ENCODE measurements at places on chromosomes 16 and 17. TPM values are rescaled to one million over a fixed set of nuclear protein-coding genes. Genes with fewer than 3 reads are reported as not detected.
A peak's percentile ranks its signal among the peaks of the same experiment; 100 is the strongest.

The SLC39A11 gene
- total RNA-seq = 25.7 TPM

DNA sequence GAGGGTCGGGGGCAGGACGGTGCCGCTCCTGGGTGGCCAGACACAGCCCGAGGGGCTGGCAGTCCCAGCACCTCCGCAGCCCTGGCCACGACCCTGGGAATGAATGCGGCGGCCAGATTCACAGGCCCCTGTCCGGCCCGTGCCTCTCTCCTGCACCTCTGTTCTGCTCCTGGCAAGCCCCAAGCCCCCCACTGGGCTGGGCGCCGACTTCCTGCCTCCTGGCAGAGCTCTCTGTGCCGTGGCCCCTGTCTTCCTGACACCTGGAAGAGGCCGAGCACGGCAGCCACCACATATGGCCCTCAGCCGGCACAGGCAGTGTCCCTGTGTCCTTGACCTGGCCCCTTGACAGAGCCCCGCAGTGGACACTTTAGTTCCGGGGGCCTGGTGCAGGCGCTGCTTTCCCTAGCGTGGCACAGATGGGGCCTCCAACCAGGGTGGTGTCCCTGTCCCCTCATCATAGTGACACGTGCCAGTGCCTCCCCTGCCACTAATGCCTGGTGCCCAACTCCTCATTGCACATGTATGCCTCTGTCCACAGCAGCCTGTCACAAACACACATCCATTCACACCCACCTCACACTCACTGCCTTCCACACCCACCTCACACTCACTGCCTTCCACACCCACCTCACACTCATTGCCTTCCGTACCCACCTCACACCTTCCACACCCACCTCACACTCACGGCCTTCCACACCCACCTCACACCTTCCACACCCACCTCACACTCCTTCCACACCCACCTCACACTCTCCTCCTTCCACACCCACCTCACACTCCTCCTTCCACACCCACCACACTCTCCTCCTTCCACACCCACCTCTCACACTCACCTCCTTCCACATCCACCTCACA is 110.6 kb upstream of the PLCG2 start:
- peaks cover 4% of the 10 kb centered on the region for H3K4me1 ChIP-seq
- no peaks in the 10 kb centered on the region for H3K27me3 ChIP-seq
- peaks cover 33% of the 10 kb centered on the region for H3K36me3 ChIP-seq
- H3K27ac ChIP-seq = peak overlapping the region; percentile 76
- DNase-seq = no peak

GRCh38 chr16:19691161-19691711 is 26.8 kb downstream of the KNOP1 start:
- peaks cover 11% of the 10 kb centered on the region for H3K36me3 ChIP-seq
- H3K27me3 ChIP-seq = no peaks in the 10 kb centered on the region
- H3K4me1 ChIP-seq = peaks cover 18% of the 10 kb centered on the region
- no peak overlapping the region for H3K27ac ChIP-seq
- no peak for DNase-seq

GRCh38 chr16:22353191-22353919 is 21.1 kb downstream of the CDR2 start:
- H3K27ac ChIP-seq = peak overlapping the region; percentile 94
- H3K27me3 ChIP-seq = no peaks in the 10 kb centered on the region
- peaks cover 58% of the 10 kb centered on the region for H3K4me1 ChIP-seq

DNA sequence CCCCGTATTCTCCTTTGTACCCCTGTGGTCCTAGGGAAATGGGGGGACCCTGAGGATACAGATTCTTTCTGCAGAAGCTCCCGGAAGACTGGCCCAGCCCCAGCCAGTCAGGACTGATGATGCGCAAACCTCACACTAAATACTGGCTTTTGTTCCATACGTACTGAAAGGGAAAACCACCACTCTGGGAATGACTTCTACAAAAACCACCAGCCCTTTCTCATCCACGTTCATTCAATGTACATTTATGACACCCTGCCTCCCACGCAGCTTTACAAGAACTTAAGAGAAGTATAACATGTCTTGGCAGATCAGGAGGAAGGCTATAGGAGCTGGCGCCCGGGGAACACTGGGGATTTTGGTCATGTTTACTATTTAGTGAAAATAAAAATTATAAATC is 70.6 kb downstream of the MARCHF10 start:
- H3K4me3 ChIP-seq = no peak overlapping the region
- no peak overlapping the region for H3K27ac ChIP-seq
- no peaks in the 10 kb centered on the region for H3K36me3 ChIP-seq
- H3K27me3 ChIP-seq = peaks cover 44% of the 10 kb centered on the region
- H3K4me1 ChIP-seq = no peaks in the 10 kb centered on the region

DNA sequence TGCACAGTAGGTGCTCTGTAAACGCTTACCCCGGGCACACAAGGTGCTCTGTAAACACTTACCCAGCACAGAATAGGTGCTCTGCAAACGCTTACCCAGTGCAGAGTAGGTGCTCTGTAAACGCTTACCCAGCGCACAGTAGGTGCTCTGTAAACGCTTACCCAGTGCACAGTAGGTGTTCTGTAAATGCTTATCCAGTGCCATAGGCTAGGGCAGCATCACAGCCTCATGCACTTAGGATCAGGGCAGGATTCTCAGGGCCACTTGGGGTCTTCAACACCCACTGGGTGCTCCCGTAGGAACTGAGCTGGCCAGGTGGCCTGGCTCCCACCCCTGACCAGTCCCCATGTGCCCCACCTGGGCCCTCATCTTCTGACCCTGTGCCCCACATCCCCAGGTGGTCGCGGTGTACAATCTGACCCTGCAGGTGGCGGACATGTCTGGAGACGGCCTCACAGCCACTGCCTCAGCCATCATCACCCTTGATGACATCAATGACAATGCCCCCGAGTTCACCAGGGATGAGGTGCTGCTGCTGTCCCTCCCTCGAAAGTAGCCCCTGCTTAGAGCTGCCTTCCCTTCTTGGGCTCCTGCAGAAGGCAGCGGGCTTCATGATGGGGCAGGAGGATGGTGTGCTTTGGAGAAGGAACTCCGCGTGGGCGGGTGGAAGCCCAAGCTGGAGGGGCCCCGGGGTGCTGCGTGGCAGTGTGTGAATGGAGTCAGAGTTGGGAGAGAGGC is 13.1 kb downstream of the SLC22A31 start:
- H3K27ac ChIP-seq = no peak overlapping the region
- no peaks in the 10 kb centered on the region for H3K4me1 ChIP-seq
- no peak overlapping the region for H3K4me3 ChIP-seq

DNA sequence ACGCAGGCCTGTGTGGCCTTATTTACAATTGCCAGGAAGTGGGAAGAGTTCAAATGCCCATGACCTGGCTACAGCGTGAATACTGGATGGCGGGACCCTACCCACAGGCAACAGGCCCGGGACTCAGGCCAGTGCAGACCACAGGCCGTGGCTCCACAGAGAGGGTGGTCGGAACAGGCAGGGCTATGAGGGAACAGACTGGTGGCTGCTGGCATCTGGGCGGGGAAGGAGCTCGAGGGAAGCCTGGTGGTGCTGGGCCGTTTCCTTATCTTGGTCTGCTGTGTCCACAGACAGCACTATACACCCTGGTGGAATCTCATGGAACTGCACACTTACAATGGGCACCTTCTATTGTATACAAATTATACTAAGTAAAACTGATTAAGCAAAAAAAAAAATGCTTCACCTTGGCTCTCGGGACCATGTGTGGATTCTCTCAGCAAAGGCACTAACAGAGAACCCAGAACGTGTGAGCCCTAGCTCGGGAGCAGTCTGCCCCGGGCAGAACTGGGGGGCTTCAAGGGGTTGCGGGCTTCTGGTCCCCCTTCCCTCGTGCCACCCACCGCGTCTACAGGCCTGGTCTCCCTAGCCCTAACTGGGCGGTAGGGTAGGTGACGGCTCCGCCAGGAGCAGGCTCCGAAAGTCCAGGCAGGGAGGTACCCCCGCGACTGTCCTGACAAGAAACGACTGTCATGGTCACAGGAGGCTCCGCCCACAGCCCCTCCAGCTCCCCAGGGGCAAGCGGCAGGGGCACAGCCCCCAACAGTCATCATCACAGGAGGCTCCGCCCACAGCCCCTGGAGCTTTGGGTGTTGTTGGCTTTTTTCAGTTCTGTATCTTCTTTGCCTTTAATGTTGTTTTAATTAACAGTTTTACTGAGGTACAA is 21.8 kb downstream of the CEP131 start:
- no peak for DNase-seq
- H3K27ac ChIP-seq = no peak overlapping the region
- no peak overlapping the region for H3K4me3 ChIP-seq
- no peaks in the 10 kb centered on the region for H3K36me3 ChIP-seq

DNA sequence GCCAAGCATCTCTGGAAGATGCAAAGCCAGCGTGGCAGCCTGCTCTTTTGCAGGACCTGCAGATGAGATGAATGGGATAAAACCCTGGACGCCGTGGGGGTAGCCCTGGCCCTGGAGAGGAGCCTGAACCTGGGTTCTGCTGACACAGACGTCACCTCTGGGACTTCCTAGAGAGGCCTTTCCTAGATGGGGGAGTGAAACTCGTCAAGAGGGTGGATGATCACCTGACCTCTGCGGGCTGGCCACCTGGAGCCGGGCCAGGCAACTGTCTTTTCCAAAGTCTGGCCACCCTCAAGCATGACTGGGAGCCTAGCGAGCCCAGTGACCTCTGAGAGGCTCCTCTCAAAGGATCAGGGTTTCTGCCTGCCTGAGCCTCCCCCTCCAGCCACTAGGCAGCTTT is 529.0 kb downstream of the KCNJ18 start:
- no peaks in the 10 kb centered on the region for H3K27me3 ChIP-seq
- no peak overlapping the region for H3K27ac ChIP-seq
- H3K4me3 ChIP-seq = no peak overlapping the region
- H3K4me1 ChIP-seq = no peaks in the 10 kb centered on the region
- DNase-seq = no peak

The HOXB9 gene
- 0.27 TPM for total RNA-seq

All from activated T-helper 1 cell treated with anti-CD3 and anti-CD28 coated beads, Interleukin-12 subunit alpha, Interleukin-12 subunit beta, Interleukin-2, Interleukin-4 antibody, amounts not matched to agents 30 ng/mL and 10 ng/mL and 1 ng/mL, durations not matched to agents 14 hours and 24 hours and 36 hours (primary cell).